ENCODE measurements at places on chromosomes 11 and 22. TPM values are rescaled to one million over a fixed set of nuclear protein-coding genes. Genes with fewer than 3 reads are reported as not detected.

DNA sequence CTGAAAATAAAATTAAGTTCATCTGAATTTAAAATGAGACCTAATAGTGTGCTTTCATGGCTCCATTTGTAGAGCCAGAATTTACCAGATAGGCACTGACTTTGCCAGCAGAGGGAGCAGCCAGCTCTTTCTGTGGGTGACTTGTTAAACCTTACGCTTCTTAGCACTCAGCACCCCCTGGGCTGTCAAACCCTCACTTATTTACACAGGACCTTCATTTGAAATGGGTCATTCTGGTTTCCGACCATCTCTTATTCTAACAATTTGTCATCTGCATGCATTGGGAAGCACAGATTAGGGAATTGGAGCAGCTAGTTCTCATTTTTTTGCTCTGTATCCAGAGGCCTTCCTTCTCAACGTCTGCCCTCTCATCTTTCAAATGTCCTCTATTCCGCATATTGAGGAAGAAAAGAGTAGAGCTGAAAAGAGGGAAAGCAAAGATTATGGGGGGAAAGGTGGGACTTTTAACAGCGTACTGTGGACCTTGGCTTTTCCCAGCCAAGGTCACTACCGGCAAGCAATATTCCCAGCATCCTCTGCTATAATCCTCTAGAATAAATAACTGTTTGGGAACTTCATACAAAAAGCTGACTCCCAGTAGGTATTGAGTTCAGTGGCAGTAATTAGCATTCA is 3.1 kb downstream of the ASRGL1 start:
- DNase-seq = peak; percentile 80

- no peak for DNase-seq
These were observed 174.1 kb downstream of the TTC28 start for GRCh38 chr22:28505416-28506149.

GRCh38 chr11:119814766-119815165 is 85.8 kb upstream of the NECTIN1 start:
- DNase-seq = no peak

DNA sequence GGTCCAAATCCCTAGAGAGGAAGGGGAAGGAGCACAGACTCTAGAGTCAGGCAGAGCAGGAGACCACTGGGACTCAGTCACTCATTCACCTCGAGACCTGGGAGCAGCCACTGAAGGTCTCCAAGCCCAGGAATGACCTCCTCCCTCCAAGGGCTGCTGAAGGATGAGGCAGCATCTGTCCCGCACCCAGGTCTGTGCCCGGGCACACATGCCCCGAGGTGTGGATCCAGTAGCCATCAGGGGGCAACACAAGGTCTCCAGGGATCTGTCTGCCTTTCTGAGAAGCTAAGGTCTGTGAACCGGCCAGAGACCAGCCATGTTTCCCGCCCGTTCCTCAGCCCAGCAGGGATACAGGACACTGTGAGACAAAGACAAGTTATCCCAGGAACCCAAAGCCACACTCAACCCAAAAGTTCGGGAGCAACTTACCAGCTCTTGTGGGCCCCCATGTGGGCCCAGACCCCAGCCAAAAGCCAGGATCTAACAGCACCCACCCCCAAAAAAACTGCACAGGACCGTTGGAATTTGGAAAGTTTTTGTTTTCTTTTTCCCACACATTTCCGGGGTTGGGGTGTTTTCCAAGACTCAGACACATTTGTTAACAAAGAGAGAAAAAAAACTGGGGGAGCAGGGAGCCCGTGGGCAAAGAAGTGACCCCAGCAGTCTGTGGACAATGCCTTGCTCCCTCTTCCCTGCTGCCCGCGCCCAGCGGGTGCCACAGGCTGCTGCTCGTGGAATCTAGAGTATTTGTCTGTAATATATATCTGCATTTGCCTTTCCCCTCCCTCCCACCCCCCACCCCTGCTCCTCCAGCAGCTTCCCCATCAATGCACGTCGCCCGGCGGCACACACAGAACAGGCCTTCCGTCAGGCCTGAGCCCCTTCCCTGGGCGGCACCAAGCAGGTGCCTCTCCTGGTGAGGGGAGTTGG is 14.9 kb downstream of the SLC22A12 start:
- DNase-seq = no peak

DNA sequence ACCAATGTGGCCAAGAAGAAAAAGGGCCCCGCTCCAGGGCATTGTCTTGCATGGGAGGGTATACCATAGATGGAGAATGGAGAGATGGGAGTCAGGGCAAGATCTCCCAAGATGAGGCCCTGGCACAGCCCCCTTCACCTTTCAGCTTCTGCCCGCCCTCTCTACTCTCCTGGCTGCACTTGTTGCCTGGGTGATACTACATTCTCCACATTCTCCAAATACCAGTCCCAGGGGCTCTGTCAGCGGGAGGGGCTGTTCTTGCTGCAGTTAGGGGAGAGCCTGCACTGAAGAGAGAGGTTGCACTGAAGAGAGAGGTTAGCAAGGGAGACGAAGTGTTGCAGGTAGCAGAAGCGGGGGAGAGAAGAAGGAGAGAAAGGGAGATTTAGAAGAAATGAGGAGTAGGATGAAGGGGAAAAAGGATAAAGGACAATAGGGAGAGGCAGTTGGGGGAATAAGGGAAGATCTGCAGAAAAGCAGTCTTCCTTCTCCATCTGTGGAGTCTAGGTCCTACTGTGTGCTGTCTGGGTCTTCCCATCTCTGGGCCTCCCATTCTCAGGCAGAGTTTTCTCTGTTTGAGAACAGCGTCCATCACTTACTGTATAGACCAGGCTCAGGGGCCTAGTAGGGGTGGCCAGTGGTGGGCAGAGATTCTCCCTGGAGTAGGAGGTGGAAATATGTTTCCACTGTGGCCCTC is 8.0 kb downstream of the PHLDB1 start:
- no peak for DNase-seq

DNA sequence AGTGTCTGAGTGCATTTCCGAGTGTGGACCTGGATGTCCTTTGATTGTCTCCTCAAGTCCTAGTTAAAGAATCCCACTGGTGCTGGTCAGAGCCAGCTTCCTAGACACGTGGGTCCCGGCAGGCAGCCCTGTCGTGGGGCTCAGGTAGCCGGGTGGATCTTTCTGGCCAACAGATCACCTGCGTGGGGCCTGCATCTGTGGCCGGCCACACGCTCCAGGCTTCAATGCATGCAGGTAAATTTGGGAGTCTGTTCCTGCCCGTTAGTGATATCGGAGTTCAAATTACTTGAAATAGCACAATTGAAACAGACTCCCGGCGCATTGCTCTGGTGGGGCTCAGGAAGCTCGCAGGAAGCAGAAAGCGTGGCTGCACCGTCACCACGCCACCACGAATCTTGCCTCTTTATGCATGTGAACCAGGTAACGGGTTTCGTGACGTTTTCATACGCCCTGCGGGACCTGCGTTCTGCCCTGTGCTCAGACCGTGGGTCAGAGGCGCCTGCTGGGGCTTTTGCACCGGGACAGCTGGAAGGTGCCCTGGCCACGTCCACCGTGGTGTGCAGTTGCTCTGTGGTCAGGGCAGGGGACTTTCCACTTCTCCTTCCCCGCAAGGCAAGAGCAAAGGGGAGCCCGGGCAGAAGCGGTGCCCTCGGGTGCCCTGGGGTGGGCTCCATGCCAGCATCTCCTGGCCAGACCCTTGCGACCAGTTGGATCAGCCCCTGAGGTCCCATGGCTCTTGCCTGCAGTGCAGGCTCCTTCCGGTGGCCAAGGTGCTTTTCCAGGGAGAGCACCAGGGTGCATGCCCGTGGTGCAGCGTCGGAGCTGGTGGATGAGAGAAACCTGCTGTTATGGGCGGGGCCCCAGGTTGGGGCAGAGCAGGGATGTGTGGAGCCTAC is 803.5 kb downstream of the BRD1 start:
- DNase-seq = no peak

DNA sequence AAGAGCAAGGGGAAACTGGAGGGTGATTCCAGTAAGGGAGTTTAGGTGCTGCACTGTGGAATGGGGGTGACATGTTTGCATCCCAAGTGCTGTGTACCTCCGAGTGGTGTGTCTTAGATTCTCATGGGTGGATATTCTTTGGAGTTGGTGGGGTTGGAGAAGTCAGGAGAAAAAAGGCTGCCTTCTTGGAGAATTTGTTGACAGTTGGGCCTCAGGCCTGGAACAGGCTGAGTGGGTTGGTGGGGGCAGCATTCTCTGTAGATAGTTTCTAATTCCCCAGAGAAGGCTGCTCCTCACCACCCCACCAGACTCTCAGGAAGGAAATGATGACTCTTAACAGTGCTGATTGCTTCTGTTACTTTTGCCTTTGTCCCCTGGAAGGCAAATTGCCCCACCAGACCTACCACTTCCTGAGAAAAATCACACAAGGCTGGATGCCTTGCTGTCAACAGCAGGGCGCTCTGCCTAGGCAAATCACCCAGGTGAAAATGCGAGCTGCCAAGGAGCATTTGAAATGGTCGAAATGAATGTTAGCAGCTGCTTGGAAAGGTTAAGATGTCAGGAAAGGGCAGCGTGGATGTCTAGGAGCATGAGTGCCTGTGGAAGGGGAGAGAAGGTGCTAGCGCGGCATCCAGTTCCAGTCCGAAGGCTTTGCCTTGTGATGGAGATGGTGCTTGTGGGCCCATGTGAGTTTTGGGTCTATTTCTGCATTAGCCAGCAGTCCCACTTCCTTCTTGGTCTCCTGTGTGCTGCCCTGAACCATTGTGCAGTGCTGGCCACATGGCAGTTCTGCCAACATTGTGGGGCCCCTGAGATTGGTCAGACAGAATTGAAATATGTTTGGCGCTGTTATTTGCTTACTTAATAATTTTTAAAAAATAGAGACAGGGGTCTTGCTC is 29.7 kb upstream of the SORL1-AS1 start:
- peak; percentile 65 for DNase-seq

DNA sequence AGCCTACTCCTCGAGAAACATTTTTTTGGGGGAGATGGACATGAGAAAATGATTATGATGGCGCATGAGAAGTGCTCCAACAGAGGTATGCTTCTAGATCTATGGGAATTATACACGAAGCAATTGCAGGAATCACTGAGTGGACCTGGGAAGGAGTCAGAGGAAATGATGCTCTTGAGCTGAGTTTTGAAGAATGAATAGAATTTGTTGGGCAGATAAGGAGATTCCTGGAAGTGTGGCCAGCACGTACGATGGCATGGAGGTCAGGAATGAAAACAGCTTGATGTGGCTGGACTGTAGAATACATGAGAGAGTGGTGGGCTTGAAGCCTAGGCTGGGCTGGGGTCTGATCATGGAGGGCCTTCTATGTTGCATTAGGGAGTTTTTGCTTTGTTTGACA is 31.7 kb downstream of the ADAMTS15 start:
- no peak for DNase-seq

- DNase-seq = no peak
These were observed 44.9 kb downstream of the TTC17 start for GRCh38 chr11:43403357-43404231.

DNA sequence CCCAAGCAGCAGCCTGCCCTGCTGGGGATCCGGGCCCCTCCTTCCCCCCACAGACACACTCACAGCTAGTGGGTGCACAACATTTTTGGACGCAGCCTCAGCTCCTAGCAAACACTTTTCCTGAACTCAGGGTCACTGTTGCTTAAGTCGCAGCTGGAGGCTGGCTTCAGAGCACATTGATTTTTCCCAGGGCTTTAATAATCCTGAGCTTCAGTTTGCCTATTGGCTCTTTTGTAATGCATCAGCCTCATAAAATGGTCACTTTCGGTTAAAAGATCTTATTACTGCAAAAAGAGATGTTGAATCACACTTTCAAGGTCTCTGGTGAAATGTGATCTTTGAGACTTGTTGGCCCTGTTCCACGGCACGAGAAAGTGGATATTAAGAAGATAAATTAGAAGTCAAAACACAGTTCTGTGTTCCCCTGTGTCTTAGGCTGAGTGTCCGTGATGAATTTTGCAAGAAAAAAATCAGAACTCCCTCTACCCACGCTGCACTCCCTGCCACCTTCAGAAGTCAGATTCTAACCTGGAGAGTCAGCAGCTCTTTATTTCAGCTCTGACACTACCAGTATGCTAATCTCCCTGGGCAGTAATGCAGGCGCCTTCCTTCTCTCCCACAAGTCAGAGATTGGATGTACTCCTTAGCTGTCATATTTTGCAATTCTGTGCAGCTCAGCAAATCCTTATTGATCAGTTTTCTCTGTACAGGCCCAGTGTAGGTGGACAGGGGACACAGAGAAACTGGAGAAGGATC is 158.2 kb upstream of the E2F8 start:
- no peak for DNase-seq

Gene PTPRJ
- 21.3 TPM for total RNA-seq

Gene OR9Q1
- total RNA-seq = not detected
